ENCODE measurements at places on chromosomes 16 and 17.
A peak's percentile ranks its signal among the peaks of the same experiment; 100 is the strongest.

- DNase-seq = no peak
Measured at GRCh38 chr17:57340160-57340981, 84.0 kb downstream of the MSI2 start.

DNA sequence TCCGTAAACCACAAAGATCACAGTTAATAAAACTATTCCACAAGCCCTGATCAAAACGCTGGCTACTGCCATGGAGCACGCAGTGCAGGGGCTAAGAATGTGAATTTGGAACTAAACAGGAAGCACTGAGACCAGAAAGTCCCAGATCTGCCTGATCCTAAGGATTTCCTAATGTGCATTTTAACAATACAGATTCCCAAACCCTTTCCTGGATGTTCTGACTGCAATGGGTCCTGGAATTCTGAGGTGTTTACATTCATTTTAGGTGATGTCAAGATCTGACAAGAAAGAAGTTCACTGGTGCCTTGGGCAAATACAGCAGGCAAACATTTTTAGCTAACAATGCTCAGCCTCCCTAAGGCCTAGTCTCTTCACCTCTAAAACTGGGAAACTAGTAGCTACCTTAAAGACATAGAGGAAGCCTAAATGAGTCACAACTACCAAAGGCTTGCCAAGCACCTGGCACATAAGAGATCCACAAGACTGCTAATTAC lies 10.3 kb downstream of the NSMCE1 start:
- no peak for DNase-seq

DNA sequence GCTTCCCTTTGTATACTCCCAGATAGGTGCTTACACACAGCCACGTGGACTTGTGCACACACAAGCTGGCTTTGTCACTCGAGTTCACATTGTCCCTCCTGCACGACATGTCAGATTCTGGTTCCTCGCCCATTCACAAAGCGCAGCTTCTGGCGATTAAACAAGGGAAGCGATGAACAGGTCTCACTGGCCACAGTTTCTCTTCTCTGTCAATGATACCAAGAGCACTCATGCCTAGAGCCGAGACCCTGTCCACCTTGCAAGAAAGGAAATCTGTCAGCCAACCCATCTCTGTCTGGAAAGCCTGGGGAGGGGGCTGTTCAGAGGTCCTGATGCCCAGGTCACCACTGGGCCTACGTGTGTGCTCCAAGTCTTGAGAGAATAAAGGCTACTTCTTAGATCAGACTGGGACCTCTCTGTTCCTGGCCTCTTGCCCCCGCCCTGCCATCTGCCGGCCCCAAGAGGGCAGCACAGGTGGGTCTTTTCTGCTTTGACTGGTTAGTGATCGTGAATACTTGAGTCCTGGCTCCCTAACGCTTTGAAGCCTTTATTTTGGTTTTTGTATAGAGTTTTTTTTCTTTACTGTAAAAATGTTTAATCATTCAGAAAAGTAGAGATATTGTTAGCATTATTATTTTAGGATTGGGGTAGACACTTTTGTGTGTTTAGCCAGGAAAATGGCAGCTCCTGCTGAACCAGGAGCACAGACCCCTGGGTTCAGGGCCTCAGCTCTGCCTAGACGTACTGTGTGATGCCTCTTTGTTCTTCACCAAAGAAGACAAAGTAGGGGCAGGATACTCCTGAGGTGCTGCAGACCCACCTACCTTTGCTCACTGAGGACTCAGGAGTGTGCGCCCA lies 104.7 kb downstream of the MRM1 start:
- peak; percentile 75 for DNase-seq

- no peak for DNase-seq
Measured at GRCh38 chr16:57544124-57544653, 1.7 kb downstream of the ADGRG5 start.

All from NCI-H1436 (cell line).